ENCODE measurements at places on chromosomes 2 and 18. TPM values are rescaled to one million over a fixed set of nuclear protein-coding genes. Genes with fewer than 3 reads are reported as not detected.

DNA sequence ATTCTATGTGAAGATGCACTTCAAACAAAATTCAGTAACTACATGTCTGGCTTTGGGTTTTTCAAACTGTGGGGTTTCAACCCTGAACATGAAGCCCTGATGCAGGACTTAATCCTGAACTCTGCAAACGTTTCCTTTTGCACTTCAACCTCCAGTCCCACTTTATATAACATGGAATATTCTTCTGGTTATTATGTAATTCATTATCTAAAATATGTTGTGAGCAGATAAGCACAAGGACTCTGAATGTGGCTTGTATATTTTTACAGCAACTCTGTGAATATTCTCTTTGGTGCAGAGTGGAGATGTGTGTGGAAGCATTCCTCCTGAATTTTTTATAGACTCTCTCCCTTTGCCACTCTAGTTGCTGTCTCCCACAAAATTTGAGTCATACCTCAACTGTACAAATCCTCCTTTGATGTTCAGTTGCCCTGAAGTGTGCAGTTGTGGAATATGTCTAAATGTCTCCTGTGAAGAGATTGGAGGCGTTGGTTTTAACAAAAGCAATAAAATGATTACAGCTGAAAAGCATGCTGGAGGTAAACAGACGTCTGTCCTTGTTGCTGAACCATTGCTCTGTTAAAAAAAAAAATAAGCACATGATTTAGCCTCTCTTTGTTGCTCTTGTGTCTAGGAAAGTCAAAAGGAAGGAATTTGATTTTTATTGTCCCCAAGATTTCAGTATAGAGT lies 205.1 kb upstream of the NRP2 start:
- DNase-seq, result no peak

DNA sequence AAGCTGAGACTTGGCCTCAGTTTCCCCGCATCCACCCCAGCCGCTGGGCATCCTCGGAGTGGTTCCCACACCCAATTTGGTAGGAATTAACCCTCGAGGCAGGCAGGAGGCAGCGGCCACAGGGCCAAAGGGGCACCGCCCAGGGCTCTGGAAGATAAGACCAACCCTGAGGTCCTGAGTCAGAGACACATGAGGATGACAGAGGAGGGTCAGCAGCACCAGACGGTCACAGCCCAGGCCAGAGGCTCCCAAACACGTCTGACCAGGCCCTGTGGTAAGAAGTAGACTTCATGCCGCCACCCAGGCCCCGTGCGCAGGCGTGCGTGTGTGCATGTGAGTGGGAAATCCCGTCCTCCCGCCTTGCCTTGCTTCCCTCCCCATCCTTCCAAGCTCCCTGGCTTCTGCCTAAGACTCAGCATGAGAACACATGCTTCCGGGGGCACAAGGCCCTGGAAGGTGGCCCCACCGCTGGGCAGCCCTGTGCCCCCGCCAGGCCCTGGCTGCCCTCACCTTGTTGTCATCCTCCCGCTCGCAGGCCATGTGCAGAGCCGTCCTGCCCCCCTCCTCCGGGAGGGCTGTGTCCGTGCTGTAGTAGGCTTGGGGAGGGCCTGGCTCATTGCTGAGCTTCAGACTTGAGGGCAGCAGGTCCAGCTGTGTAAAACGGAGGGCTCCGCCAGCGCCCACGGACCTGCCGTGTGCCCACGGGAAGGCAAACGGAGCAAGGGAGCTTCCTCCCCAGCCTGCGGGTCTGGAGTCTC lies 46.3 kb downstream of the ANKMY1 start:
- no peak for DNase-seq

DNA sequence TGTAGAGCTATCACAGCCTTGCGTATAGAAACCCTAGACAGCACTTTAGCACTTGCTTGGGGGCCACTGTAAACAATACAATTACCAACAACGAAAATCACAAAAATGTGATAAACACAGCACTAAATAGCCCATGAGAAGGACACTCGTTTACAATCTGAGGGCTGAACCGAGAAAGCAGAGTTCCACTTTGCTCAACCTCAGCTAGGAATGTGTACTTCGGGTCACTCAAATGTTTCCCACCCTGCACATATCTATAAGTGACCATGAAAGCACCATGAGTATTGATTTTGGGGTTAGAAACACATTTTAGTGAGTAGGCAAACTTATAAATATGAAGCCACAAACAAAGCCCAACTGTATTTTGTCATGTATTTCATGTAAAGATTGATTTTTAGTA lies 62.3 kb downstream of the FRZB start:
- no peak for DNase-seq

DNA sequence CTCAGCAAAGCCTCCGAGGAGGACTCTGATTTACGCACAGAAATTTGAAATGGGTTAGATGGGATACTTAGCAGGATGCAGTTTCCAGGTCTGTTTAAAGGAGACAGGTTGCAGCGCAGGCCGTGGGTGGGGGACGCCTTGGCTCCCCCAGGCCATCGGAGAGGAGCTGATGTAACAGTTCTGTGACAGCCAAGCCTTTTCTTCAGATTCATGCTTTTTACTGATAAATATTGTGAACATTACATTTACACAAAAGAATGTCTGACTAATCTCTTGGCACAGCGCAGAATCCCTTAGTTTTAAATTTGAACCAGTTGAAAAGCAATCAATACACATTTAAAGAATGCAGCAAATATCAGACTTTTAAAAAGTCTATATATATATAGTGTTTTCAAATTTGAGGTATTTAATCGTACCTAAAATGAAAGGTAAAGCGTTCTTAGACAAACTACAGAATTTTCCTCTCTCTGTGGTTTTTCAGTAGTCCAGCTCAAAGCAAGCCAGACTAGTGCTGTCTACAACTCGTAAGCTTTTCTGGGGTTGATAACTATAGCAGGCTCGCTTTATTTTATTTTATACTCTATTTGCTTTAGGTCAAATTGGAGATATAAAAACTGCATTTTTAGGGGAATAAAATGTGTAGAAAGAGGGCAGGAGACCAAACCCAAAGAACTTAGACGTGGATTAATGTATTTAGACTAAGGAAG lies 221.9 kb downstream of the PIEZO2 start:
- peak; percentile 82 for DNase-seq

GRCh38 chr18:48832938-48833700 lies 117.6 kb downstream of the SMAD7 start:
- no peak for DNase-seq

DNA sequence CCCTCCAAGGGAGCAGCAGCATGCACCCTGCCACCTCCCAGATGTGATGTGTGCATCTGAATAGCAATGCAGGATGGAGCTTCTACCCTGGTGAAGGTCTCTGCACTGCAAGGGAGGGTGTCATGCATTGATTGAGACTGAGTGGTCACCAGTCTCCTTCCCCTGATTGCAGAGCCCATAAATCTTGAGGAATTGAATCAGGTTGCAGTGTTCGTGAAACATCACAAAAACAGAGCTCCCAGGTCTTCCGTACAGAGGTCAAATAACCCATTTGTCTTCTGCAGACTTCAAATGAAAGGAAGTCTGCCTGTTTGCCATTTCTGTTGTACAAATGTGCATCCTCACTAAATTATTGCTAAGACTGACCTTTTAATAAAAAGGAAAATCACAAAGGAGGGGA lies 136.8 kb downstream of the WDSUB1 start:
- DNase-seq, result no peak

DNA sequence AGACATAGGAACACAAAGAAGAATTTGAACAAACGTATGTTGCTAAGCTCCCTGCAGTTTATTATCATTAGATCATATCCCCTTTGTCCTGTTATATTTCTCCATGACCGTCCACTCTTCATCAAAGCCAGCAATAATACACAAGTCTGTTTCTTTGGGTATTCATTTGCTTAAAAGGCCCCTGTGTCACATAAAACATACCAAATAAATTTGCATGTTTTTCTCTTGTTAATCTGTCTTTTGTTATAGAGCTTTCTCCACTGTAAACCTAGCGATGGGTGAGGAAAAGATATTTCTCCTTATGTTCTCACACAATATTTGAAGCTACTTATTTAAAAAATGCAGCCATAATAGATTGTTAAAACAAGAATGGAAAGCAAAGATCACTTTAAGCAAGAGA lies 42.9 kb upstream of the REL start:
- no peak for DNase-seq

ACVR1C gene
- 3.6 TPM for total RNA-seq

IMPA2 gene
- total RNA-seq, result 61.0 TPM

RNF144A gene
- 15.3 TPM for total RNA-seq
